Kidney glomerular epithelial cell (primary cell): ENCODE measurements at places on chromosomes 5 and 9.

GRCh38 chr9:86943201-86944113 lies 3.8 kb downstream of the GAS1 start:
- DNase-seq = peak; percentile 17

DNA sequence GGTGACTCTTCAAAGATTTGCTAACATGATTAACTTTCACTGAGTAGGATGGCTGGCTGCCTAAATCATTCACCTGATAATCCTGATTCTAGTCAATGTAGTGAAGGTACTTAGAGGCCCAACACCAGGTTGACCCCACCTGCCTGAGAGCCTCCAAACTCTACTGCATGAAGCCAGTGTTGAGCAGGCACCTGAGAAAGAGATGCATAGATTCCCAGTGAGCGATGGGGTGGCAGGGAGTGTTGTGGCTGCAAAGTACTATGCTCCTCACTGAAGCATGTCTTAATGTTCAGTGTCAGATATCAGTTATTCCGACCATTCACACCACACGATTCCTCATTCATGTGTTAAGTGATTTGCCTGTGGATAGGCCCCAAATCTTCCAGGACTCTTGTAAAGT lies 804.4 kb downstream of the TLE4 start:
- DNase-seq = peak; percentile 9

DNA sequence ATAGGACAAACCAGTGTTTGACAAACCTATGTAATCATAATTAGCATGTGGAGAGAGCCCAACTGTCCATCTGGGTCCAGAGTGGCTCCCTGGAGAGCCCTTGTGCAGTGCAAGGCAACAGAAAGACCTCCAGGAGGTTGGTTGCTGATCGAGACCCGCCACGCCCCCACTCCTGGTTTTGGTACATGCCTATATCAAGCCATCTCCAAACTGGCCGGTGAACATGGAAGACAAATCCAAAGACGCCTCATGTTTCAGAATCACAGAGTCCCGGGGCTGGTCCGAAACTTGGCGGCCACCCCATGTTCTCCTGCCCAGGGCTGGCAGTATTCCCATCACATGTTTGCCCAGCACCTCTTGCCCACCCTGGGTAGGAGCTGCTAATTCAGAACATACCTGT lies 140.2 kb downstream of the PAX5 start:
- no peak for DNase-seq

DNA sequence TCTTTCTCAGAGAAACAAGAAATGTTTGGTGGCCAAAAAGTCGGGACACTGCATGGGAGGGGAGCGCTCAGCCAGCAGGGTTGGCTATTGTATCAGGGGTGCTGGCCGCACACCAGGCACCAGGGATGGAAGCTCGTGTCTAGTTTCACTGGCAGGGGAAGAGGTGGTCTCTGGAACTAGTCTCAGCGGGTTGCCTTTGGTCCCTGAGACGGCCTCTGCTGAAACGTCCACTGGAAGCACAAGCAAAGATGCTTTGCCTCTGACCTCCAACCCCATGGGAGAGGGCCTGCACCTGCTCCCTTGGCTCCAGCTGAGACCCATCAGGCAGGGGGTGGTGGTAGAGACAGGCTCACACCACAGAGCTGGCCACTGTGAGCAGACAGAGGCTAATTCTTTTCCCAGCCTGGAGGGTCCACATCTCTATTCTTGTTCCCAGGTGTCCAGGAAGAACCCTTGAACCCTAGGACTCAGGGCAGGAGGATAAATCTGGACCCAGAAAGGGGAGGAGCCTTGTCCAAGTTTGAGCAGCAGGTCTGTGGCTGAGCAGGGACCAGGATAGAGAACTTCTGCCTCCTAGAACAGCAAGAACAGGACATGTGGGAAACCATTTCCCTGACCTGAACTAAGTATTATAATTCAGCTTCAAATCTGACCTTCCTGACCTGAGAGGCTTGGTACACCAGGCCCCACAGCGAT lies 102.6 kb downstream of the RGS3 start:
- no peak for DNase-seq

DNA sequence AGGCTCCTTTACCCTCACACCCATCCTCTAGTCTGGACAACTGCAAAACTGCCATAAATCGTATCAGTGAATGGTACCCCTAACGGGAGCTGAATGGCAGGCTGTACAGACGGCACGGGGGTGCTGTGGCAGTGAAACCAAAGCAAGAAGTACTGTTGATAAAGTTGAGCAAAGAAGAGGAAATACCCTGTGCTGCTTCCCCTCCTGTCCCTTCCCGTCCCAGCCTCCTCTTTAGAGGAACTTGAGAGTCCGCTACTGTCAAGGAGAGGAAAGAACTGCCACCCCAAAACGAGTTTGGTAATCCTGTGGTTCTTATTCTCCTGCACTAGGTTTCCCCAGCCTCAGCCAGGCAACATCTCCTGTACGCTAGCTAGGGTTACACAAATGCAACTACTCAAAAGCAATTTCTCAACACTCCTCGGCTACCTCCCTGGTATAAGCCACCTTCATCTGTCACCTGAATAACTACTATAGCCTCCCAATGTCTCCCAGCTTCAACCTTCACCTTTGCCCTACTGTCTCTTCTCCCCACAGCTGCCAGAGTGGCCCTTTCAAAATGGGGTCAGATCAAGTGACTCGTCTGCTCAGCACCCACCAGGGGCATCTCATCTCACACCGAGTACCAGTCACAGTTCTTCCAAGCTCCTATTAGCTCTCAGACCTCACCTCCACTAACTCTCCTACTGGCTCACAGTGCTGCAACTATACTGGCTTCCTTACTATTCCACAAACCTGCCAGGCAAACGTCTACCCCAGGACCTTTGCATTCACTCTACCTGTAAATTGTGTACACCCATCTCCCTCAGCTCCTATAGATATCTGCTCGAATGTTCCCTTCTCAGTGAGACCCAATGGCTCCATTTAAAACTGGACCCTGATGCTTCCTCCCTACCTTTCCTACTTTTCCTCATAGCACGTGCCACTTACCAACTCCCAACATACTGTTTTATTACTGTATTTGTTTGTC lies 4.1 kb downstream of the GLRX start:
- no peak for DNase-seq

DNA sequence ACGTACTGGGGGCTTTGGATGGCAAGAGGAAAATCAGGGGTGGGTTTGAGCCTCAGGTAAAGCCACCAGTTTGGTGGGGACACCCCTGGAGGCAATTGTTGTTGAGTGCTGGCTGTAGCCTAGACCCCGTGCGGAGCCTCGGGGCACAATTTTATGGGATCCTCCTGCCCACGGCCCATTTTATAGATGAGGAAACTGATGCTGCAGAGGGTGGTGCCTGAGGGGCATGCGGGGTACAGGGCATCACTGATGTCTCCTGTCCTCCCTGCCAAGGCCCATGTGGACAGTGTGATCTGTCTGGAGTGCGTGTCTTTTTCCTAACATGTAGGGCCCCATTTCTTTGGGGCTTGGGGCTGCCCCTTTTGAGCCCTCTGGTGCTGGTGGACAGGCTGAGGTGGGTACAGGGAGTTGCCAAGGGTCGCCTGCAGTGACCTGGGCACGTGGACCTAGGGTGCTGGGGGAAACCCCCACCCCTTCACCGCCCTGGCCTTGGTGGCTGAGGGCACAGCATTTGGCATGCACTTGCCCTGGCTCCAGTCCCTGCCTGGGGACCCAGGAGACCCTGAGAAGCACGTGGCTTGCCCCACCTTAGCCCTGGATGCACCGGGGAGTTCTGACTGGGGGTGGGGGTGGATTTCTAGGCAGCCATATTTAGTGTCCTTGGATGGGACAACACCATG lies 22.1 kb downstream of the WNK2 start:
- no peak for DNase-seq

GRCh38 chr5:131364507-131365050 lies 100.7 kb downstream of the CDC42SE2 start:
- no peak for DNase-seq

DNA sequence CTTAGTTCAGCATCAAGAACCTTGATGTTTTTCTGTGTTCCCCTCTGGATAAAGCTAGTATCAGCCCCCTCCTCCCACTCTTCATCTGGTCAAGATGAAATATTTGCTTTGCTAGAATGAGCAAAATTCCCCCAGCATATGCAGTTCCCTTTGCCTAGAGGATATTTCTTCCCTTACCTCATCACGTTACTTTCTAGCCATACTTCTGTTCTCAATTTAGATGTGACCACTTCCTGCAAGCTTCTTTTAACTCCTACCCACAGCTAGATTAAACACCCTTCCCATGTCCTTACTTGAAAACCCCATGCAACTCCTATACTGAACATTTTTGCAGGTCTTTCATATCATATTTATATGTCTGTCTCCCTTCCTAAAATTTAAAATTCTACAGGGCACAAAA lies 178.9 kb upstream of the TUSC1 start:
- DNase-seq = no peak

DNA sequence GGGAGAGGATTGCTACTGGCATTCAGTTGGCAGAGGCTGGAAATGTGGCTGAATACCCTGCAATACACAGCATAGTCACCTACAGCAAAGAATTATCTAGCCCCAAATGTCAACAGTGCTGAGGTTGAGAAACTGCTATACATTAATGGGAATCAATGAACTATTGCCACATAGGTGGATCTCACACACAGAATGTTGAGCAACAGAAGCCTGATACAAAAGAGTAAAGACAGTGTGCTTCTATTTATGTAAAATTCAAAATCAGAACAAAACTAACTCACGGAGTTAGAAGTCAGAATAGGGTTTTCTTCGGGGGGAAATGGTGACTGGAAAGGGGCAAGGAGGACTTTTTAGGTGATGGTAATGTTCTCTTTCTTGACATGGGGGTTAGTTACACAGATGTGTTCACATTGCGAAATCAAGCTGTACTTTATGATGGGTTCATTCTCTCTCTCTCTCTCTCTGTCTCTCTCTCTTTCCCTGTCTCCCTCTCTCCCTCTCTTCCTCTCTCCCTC lies 45.7 kb upstream of the PANK3 start:
- DNase-seq = no peak

DNA sequence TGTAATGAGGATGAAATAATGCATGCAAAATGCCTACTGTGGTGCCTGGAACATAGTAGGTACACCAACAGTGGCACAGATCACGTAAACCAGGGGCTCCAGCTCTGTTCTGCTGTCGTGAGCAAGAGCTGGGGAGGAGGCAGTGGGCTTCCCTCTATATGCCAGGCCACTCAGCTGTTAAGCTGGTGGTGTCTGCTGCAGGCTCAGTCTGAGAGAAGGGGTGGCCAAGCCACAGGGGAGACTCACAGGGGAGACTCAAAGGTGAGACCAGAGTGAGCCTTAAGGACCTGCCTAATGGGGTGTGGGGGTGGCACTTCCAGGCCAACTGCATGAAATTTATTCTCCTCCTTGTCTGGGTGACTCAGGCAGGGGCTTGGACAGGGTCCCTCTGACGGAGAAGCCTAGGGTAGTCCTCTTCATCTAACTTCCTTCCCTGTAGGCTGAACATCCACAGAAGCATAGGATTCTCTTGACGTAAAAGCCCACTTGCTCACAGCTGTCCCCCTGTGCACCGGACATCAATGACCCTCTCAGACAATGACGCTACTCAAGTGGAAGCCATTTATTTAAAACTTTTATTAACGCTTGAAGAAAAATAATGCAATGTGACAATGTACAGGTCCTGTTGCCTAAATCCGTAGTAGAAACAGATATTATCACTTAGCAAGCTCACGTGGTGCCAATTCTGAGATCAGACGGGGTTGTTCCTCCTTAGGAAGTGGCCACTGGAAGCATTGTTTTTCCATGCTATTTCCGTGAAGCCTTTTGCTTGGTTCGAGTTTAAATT lies 13.9 kb downstream of the STC2 start:
- no peak for DNase-seq

DNA sequence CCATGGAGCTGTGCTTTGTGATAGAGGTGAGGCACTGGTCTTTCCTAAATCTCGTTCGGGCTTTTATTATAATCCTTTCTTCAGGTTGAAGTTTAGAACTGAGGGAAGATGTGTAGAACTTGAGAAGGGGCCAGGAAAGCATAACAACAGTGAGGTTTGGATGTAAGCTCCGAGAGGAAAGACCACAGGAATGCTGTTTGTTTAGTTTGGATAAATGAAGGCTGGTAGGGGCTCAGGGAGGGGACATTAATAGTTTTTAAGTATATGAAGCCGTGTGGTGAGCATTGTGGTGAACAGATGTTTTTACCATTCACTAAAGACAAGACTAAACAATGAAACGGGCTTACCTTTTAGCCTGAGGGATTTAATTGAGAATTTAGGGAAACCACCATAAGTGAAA lies 130.8 kb downstream of the ARHGAP26 start:
- no peak for DNase-seq

DNA sequence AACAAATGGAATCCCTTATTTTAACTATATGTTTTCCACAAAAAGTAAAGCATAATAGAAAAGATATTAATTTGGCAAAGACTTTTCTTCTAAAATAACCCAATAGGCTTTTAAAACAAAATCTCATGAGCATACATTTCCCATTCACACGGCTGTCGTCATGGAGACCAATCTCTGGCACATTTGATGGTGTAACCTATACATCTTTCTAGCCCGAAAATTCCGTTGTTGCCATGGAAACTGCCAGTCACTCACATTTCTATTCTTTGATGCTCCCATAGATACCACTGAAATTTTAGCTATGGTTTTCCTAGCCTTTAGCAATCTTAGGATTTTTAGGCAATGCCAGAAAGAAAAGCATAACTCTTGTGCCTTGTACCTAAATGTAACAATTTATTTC lies 262.9 kb upstream of the TRPM3 start:
- DNase-seq = no peak

- DNase-seq = no peak
Observed at GRCh38 chr5:62698756-62699155, 120.1 kb downstream of the LRRC70 start.

DNA sequence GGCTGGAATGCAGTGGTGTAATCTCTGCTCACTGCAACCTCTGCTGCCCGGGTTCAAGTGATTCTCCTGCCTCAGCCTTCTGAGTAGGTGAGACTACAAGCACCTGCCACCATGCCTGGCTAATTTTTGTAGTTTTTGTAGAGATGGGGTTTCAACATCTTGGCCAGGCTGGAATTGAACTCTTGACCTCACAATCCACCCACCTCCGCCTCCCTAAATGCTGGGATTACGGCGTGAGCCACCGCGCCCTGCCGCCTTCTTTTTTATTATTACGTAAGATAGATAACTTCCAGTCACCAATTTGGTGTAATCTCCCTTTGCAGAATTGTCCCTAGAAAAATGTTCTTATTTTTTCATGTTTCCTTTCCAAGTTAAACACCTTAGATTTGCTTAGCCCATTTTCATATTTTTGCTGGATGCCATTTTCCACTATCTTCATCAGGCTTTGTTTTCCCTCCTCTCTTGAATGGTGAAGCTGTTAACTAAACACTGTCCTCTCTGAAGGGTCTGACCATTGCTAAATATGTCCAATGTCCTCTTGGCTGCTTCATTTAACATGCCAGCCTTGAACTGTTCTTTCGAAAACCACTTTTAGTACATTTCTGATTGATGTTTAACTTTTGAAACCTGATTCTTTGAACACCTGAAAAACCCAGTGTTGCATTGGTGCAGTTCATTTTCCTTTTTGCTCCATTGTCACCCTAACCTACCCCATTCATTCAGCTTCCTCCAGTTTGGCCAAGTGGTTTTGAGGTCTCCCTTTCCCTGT lies 135.1 kb upstream of the PIK3R1 start:
- DNase-seq = no peak

DNA sequence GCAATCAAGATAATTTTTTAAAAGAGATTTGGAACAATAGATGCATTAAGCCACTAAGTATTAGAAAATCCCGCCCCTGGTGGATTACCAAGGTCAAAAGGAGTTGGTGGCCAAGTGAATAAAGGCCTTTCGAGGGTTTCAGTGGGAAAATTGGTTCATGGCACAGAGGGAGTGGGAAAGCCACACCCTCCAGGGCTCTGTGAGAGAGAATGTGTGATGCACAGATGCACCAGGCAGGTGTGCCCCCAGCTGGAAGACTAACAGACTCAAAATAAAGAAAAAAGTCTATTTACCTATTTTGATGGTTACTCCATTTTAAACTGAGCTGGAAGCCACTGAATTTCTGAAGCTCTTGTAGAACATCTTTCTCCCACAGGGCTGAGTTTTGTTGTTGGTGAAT lies 278.0 kb downstream of the DRD1 start:
- DNase-seq = no peak
